ENCODE measurements at places on chromosomes 3 and 15.
A peak's percentile ranks its signal among the peaks of the same experiment; 100 is the strongest.

DNA sequence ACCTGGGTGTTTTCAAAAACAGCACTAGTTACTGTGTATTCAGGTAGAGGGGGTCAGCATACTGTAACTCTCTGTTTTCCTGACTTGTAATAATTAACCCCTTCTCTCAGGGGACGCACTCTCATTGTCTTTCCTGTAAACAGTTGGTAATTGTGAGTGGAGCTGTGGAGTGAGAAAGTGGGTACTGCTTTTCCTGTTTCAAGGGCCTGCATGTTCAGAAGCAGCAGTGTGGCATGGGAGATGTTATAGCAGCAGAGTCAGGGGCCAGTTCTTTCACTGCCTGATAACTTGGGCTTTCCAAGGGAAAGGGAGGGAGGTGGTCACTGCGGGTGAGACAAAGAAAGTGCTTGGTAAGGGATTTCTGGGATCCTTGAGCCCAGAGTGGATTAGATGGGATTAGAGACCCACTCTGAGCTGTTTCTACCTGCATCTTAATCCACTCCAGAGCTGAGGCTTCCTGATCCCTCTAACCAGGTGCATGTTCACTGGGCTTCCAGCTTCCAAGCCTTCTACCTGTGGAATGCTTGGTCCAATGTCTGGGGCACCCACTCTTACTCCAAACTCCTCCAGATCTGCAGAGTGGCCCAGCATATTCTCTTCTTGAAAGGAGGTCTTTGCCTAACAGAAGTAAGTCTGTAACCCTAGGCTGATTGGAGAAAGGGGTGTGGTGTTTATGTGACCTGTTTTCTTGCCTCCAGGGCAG is 105.2 kb downstream of the RPLP1 start:
- no peak for DNase-seq

GRCh38 chr3:37458162-37459120 is 284.1 kb upstream of the LRRFIP2 start:
- DNase-seq, result no peak

- no peak for DNase-seq
These were observed 18.4 kb downstream of the TSPAN3 start for GRCh38 chr15:77052556-77052955.

GRCh38 chr15:64665179-64665578 is 110.2 kb downstream of the RBPMS2 start:
- no peak for DNase-seq

DNA sequence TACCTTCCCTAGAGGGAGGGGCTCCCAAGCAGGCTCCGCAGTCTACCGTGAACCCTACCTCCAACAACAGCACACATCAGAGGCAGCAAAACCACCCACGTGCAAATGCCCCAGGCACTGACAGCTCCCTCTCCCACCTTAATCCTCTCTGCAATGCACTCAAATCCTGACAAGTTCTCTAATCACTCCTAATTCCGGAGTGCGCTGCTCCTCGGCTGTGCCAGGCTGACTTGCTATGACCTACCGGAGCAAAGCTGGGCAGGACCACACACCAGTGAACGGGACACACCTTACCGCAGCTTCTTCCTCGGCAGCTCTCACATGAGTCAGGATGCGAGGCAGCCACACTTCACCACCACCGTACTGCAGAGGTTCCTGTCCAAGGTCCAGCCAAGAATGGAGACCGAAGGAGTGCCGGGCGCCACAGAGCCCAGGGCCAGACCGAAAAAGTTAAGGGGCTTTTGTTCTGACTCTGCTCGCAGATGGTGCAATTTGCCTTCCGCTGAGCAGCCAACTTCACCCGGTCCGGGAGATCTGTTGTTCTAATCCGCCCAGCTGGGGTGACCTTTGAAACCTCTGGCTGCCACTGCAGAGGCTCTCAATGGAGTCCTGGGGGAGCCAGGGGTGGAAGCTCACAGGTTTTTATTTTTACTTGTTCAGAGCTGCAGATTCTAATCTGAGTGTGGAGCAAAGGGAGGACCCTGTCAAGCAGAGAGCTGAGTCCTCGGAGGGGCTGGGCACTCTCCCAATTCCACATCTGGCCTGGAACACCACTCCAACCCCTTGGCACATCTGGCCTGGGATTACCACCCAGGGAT is 84.4 kb downstream of the MYLK start:
- DNase-seq, result no peak

DNA sequence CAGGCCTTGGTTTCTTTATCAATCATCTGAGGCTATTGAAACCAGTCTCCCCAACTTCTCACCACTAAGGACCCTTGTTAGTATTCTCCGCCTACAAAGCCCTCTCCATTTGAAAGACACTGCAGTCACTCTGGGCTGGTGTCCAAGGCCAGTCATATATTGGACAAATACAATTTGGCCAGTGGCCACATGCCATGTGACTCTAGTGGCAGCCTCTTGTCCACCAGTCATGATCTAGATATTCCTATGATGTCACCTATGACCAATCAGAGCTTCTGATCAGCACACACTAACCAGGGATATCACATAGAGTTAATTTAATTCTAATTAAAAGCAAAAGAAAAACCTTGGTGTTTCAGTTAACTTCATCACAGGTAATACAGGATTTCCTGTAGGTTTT is 68.2 kb downstream of the RAB11A start:
- no peak for DNase-seq

GRCh38 chr15:69636169-69636915 is 183.7 kb downstream of the RPLP1 start:
- DNase-seq, result no peak

GRCh38 chr3:41324156-41324475 is 124.8 kb downstream of the CTNNB1 start:
- DNase-seq, result no peak

- peak; percentile 75 for DNase-seq
These were observed 10.5 kb upstream of the PIK3CB start for GRCh38 chr3:138845181-138845601.
